ENCODE measurements at places on chromosomes 4 and X.

DNA sequence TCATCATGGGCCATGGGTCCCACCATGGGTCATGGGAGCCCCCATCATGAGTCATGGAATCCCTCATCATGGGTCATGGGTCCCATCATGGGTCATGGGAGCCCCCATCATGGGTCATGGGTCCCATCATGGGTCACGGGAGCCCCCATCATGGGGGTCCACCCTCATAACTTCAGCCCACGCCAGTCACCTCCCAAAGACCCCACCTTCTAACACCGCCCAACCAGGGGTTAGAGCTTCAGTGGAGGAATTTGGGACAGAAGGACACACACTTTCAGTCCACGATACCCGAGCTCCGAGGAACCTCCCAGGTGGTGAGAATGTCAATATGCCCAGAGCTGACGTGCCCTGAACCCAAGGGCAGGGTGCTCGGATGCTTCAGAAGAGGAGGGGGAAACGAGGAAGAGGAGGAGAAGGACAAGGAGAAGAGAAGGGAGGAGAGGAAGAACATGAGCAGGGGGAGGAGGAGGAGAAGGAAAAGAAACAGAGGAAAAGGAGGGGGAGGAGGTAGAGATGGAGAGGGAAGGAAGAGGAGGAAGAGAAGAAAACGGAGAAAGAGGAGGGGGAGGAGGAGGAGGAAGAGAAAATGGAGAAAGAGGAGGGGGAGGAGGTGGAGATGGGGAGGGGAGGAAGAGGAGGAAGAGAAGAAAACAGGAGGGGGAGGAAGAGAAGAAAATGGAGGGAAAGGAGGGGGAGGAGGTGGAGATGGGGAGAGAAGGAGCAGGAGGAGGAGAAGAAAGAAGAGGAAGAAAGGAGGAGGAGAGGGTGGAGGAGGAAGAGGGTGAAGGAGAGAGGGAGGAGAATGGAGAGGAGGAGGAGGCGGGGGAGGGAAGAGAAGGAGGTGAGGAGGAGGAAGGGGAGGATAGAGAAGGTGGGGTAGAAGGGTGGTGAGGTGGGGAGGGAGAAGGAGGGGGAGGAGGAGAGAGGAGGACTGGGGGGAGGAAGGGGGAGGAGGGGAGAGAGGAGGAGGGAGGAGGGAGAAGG, 17.7 kb downstream of the IL3RA start:
- DNase-seq = no peak

DNA sequence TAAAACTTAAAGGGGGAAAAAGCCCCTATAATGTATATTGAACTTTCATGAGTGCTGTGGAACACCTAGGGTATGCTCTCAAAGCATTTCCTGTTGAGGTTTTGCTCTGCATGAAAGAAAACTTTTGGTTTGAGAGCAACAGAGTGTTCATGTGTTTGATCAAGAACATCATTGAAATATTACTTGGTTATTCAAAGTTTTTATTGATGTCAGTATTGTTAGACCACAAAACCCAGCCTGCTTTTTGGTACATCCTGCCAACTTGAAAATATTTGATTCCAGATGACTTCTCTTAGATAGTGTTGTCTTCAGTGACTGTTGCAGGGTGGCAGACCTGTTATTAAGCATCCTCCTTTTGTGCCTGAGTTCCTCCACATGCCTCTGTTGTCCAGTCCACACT, 68.0 kb downstream of the N4BP2 start:
- no peak for DNase-seq

- DNase-seq = no peak
These were observed 96.9 kb downstream of the EGF start for GRCh38 chr4:110009550-110009949.

- peak; percentile 47 for DNase-seq
These were observed 52.2 kb downstream of the SPATA18 start for GRCh38 chr4:52103319-52103718.

DNA sequence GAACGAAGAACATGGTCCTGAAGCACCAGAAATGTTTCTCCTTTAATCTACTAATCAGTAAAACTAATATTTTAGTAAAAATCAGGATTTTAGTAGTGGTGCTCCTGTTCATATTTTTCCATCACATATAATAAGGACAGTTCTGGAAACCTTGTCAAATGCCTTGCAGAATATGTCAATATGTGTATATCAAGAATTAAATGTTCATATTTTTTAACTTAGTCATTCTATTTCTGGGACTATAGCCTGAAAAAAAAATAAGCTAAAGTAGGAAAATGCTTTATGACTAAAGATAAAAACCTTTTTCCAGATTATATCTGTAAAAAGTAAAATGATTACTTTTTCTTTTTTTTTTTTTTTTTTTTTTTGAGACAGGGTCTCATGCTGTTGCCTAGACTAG, 65.1 kb downstream of the MAB21L2 start:
- no peak for DNase-seq

- DNase-seq = no peak
These were observed 92.1 kb downstream of the SHROOM4 start for GRCh38 chrX:50721764-50722521.

DNA sequence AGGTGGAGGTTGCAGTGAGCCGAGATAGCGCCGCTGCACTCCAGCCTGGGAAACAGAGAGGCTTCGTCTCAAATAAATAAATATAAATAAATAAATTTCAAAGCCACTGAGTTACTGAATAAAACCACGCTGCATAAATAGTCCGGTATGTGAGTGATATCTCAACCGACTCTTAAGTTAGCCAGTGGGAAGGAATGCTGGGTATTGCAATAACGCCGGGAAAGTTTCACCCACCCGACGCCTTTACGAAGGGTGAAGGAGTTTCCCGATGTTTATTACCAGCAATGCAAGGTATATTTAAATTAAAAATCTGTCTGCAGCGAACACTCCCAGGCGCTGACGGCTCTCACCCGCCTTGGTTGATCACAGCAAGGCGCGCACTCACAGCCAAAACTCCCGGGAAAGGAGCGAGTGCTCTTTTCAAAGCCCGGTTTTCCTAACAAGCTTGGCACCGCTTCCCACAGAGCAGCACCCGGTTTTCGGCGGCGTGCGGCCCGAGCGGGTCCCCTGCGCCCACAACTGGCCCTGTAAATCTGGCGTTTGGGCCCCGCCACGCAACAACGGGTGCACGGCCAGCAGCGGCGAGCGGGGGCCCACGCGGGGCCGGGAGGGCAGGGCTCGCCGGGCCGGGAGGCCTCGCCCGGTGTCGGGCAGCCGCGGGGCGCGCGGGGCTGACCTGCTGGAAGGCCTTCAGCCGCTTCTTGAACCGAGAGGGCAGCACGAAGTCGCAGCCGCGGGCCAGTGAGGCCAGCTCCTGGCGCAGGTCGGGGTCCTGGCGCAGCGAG, 13.7 kb downstream of the PPP2R3B start:
- DNase-seq = no peak

- peak; percentile 92 for DNase-seq
These were observed 4.8 kb downstream of the FLNA start for GRCh38 chrX:154369449-154370299.

- DNase-seq = no peak
These were observed 184.0 kb upstream of the AFF2 start for GRCh38 chrX:148316446-148316845.

DNA sequence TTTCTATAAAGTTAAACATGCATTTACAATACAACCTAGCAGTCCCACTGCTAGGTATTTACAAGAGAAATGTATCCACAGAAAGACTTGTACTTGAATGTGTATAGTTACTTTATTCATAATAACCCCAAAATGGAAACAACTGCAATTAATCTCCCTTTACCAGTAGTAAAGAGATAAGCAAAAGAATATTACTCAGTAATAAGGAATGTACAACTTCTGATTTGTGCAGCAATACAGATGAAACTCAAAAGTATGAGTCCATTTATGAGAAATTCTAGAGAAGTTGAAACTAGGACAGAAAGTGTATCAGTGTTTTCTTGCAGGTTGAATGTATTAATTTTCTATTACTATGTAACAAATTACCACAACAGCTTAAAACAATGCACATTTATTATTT, 15.2 kb downstream of the USP53 start:
- no peak for DNase-seq

GRCh38 chrX:3094261-3094660, 53.0 kb downstream of the ARSF start:
- no peak for DNase-seq

GRCh38 chr4:114277690-114278089, 298.2 kb upstream of the ARSJ start:
- DNase-seq = no peak

GRCh38 chr4:55087913-55088260, 37.5 kb downstream of the KDR start:
- no peak for DNase-seq

DNA sequence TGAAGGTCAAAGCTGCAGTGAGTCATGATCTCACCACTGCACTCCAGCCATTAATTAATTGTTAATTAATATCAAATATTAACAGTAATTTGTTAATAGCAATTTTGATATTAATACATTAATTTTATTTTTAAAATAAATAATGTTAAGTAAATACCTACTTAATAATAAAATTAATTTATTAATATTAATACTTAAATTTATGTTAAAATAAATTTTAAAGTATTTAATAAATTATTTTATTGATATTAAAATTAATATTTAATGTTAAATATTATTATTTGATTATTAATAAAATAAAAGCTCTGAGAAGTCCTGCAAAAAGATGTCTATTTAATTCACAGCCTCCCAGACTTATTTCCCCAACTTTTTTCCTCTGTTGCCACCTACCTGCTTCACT, 25.1 kb upstream of the TRIM2 start:
- DNase-seq = no peak

GRCh38 chr4:82913305-82913704, 12.8 kb downstream of the THAP9 start:
- no peak for DNase-seq

DNA sequence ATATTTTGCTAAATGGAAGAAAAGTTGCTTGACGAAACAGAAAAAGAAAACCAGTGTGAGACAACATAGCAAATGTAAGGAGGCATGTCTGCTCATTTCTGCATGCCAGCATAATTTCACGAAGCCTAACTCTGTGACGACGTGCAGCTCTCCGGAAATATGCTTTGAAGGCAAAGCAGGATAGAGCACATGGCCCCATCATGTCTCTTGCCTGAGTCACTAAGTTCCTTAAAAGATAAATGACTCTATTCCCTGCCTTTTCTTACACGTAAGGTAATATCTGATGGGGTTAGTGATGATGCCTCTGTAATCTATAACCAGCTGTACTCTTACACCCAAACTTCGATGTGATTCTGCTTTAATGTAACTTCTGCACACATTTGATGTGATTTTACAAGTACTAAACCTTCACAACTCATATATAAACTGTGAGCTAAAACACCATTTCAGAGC, 64.5 kb downstream of the ANXA3 start:
- no peak for DNase-seq

GRCh38 chr4:121326597-121326996, 54.2 kb downstream of the QRFPR start:
- DNase-seq = peak; percentile 62

DNA sequence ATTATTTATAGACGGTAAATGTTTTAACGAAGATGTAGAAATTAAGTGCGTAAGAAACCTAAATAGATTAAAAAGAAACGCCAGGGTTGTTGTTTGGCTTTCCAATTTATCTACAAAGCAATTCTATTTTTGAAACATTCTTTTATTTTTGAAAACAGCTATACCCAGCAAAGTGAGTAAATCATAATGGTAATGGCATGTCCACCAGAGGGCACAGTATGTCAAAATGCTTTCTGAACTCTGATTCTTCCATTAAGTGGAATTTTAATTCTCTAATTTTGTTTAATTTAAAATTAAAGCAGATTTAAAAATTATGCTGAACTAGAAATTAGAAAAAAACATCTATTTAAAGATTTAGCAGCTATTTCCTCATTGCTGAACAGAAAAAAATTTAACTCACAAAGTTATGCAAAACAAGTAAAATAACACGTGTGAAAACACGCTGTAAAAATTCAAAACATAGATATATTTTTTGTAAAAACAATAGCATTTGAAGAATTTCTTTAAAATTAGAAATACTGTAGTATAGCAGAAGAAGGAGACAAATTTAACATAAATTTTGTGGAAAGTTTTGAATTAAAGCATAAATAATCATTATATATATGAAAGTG, 26.5 kb downstream of the RASSF6 start:
- DNase-seq = peak; percentile 40

- DNase-seq = no peak
These were observed 72.4 kb downstream of the PALLD start for GRCh38 chr4:168569066-168569930.

DNA sequence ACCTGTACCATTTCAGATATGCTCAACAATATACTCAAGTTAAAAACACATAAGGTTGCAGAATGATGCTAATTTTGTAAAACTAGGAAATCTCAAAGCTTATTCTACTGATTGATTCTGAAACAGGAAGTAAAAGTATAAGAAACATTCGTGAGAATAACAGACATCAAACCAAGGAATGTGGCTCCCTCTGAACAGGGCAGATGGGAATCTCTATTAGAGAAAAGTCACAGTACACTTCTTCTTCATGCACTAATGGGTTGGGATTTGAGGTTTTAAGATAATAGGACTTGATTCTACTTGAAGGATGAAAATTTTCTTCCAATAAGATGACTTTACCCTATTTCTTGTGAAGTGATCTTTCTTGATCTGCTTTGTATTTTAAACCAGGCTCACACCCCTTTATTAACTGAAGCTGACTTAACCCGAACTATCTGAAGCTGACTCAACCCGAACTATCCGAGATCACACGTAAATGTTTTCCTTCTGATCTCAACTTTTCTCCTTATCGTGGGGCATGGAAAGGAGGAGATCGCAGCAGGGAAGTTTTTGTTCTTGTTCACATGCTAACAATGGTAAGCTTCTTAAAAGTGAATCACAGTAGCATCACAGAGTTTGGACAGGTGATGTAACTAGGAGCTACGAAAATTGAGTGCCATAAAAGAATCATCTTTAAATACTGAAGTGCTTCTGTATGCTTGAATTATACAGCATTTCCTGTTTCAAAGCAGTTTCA, 363.1 kb upstream of the ZFP42 start:
- no peak for DNase-seq

DNA sequence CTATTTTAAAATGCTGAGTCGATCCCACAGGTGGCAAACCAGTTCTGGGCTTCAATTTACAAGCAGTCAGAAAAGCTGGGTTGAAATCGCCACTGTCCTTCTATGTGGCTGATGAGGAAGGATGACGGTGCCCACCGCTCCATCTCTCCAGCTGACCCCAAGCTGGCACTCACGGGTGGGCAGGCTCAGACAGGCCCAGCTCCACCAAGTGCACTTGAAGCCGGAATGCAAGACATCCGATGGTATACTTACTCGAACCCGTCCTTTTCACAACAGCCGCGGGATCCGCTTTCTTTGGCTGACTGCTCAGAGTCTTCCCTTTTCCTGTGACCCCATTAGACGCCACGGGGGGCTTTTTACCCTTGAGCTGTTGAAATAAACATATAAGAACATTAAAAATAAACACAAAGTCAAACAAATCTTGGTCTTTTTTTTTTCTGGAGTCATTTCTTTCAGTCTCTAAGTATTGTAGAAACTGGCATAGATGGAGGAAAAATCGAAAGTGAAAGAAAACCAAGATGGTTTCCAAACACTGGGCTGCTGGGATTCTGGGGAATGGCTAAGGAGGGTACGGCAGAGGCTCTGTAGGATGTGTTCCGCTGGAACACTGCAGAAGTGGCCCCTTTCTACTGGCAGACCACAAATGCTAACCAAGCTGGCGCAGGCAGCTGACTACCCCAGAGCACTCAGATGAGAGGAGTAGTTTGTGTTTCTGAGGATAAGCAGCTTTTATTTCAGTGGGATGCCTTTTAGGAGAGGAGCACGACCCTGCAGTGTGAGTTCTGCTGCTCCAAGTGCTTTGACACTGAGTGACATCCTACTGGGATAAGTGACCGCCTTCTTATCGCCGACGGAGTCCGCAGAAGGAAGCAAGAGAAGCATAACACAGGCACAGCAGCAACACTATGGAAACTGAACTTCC, 160.9 kb downstream of the AFAP1 start:
- DNase-seq = no peak

Data from NCI-H82 (cell line).